ACHN (cell line): ENCODE measurements at places on chromosomes 1 and 21.

DNA sequence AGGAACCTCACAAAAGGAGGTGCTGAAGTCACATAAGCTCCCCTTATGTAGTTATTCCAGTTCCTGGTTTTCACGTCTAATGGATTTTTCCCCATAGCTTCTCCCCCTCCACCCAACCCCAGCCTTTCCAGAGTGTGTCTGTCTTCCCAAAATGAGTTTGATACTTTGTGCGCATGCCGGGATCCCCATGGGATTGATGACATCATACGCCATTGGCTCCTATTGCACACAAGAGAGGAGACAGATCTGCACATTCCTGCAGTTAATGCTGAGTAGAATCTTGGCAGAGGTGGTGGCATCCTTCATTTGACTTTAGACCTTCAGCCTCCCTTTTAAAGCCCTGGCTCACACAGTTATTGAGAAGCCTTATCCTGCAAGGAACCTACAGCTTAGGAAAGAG lies 71.4 kb downstream of the DDR2 start:
- DNase-seq, result no peak

- DNase-seq, result no peak
Measured at GRCh38 chr1:107900090-107900945, 64.7 kb downstream of the VAV3 start.

DNA sequence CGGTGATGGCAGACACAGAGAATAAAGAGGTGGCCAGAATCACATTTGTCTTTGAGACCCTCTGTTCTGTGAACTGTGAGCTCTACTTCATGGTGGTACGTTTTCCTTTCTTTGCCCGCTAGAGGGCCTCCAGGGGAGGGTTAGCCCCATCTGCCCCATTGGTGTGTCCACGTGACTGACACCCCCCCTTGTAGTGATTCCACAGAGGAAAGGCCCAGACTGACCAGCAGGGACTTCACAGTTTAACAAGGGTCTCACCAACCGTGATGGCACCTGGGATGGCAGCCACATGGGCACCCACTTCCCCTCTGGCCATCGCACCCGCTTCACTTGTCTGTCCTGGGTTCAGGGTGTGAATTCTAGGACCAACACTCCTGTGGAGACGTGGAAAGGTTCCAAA lies 22.3 kb upstream of the SARS1 start:
- no peak for DNase-seq

- no peak for DNase-seq
Measured at GRCh38 chr1:154014154-154014907, 23.8 kb downstream of the RPS27 start.

DNA sequence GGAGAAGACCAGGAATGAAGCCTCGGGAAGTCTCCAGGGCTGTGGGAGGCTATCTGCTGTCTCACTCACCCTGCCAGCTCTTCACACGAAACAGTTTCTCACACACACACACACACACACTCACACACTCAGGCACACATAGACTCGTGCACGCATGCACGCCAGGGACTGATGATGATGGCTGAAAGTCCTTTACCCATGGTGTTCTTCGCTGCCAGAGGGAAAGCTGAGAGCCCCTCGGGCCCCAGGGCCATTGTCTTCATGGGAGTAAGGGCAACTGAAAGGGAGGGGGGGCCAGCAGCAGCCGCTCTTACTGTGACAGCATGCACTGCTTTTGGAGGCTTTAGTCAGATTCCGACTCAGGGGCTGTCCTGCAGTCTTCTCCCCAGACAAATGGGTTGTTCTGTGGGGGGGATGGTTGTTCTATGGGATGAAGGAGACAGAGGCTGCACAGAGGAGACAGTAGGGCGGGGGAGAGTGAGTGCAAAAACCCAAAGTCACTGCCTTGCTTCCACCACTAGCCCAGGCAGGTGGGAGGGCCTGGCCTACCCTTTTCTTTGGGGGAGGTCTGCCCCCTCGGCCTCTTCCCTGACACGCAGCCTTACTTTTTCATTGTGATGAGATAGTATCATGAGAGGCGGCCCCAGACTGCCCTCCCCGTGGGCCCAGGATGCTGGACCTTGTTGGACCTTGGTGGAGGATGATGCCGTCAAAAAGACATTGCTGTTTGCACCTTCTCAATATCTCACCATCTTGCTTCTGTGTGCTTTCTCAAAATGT lies 29.0 kb downstream of the STUM start:
- no peak for DNase-seq

DNA sequence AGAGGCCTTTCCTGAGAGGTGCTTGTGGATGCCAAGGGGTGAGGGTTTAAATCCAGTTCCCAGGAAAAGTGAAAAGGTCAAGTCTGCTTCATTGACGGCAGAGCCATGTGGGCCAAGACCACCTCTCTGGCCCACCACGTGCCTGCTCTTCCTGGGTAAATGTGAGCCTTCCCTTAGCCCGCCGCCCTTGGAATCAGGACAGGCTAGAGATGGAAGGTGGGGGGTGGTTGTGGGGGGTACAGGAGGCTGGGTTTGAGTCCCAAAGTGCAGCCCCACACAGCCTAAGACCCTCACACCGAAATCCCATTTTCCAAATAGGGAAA lies 104.4 kb downstream of the EPHB2 start:
- DNase-seq, result no peak

DNA sequence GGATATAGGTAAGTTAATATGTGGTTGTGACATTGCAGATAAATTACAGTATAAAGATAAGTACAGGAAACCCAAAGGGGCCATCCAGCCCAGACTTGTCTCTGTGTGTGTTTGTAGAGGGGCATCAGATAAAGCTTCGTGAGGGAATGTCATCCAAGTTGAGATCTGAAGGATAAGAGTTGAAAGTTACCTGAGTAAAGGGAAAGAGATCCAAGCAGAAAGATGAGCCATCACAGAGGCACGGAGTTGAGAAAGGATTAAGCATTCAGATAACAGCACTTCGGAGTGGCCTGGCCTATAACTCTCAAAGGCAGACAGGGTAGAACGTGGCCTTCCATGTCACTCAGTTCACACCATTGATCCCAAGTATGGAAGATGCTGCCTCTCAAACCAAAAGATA lies 749.1 kb downstream of the ADGRL2 start:
- DNase-seq, result no peak

DNA sequence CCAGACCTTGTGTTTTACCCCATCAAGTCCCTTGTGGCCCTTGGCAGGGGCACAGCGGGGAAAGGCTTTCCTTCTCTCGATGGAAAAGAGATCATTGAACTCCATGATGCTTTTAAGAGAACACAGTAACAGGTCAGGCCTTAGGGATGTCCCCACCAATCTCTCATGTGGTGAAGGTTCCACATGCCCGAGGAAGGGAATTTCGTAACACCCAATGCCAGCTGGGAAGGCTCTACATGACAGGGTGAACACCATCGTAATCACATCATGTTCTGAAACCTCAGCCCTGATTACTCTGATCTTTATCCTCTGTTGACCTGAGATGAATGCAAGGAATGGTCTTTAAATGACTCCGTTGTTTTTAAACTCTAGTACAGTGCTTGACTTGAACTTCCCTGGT lies 105.5 kb upstream of the SPAG17 start:
- no peak for DNase-seq

- DNase-seq, result no peak
Measured at GRCh38 chr1:156929596-156930238, 9.3 kb downstream of the LRRC71 start.

- no peak for DNase-seq
Measured at GRCh38 chr1:169475806-169476387, 9.8 kb downstream of the SLC19A2 start.

GRCh38 chr21:39004634-39005501 lies 178.4 kb downstream of the PSMG1 start:
- no peak for DNase-seq

- no peak for DNase-seq
Measured at GRCh38 chr1:116954440-116954839, 44.7 kb downstream of the PTGFRN start.
